IPS DF 6.9 (cell line): ENCODE measurements at places on chromosomes 13 and 19.
A peak's percentile ranks its signal among the peaks of the same experiment; 100 is the strongest.

- no peaks in the 10 kb centered on the region for H3K4me1 ChIP-seq
- no peak overlapping the region for H3K27ac ChIP-seq
- DNase-seq = no peak
- H3K27me3 ChIP-seq = no peaks in the 10 kb centered on the region
- no peak overlapping the region for H3K4me3 ChIP-seq
Observed at GRCh38 chr19:16822648-16823047, 6.5 kb upstream of the SIN3B start.

- no peaks in the 10 kb centered on the region for H3K36me3 ChIP-seq
- no peaks in the 10 kb centered on the region for H3K27me3 ChIP-seq
Observed at GRCh38 chr13:113403255-113404104, 39.5 kb upstream of the GRTP1 start.

GRCh38 chr13:95677564-95678266 is 776 bp downstream of the DNAJC3 start:
- no peak for DNase-seq
- H3K4me1 ChIP-seq = no peaks in the 10 kb centered on the region
- H3K27me3 ChIP-seq = no peaks in the 10 kb centered on the region
- H3K27ac ChIP-seq = no peak overlapping the region
- H3K4me3 ChIP-seq = peak overlapping the region; percentile 88
- H3K36me3 ChIP-seq = no peaks in the 10 kb centered on the region

DNA sequence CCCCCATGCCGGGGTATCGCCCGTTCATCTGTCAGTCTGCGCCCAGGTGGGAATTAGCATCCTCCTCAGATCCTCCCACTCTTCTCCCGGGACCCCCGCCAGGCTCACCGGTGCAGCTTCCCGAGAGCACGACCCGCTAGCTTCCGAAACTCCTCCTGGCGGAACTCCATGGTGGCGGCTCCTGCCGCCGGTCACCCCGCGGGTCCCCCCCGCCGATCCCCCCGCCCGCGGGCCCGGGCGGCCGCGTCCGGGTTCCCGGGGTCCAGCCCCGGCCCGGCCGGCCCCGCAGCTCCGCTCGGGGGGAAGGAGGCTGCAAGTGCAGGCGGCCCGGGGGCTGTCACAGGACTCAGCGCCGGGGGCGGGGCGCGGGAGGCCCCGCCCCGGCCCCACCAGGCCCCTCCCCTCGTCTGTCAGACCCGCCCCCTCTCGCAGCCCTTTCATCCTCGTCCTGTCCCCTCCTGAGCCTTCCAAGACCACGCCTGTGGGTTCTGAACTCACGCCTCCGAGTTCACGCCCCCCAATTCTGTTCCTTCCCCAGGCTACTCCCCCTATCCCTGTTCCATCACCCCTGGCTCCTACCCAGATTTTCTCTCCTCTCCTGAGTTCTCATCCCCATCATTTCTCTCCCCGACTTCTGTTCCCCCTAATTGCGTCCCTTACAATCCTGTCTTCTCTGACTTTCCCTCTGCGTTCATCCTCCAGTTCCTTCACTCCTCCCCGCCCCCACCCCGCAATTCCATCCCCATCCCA is at the start of gene SLC17A7:
Gene SLC17A7 (minus strand): TSS at position 318 of the 750 bp plus-strand sequence. CDS start 148 bp downstream, at position 170.
- peak within 1 kb of the TSS; percentile 23; the same call in 1 of the 2 replicates for H3K4me3 ChIP-seq
- H3K4me1 ChIP-seq = peaks cover 3% of the 10 kb centered on the region; the same call in 1 of the 2 replicates
- no peaks in the 10 kb centered on the region for H3K36me3 ChIP-seq
- H3K27me3 ChIP-seq = peaks cover 22% of the 10 kb centered on the region; the same call in 1 of the 2 replicates

DNA sequence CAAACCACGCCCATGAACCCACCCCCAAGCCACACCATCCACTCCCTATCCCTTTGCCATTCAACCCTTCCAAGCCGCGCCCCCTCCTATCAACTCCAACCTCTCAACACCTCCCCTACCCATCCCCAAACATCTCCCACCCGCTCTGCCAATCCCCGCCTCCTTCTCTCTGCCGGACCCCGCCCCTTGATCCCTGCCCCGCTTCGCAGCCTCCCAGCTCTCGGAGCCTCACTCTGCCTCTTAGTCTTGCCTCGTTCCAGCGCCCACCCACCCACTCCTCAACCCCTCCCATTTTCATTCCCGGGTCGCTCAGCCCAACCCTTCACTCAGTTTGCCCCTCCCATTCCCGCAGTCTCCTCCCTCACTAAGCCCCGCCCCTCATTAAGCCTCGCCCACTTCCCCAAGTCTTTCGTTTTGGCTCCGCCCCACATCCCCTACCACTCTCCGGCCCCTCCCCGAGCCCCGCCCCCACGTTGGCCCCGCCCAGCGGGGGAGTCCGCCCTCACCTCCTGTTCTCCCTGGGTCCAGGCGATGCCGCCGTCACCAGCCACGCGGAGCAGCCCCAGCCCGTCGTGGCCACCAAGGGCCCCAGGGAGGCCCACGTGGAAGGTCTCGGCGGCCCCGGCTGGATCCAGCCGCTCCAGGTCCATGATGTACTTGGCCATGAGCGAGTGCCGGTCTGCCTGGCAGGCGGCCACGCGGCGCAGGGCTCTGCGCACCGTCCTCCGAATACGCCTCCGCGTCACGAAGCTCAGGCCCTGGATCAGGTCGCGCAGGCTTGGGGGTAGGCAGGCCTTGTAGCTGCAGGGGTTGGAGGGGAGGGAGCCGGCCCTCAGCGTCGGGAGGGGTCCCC is 5.7 kb downstream of the JAK3 start:
- no peaks in the 10 kb centered on the region for H3K27me3 ChIP-seq
- H3K4me1 ChIP-seq = peaks cover 2% of the 10 kb centered on the region; the same call in 1 of the 2 replicates
- H3K4me3 ChIP-seq = peak overlapping the region; percentile 42; the same call in 1 of the 2 replicates
- DNase-seq = no peak
